Ascending aorta (tissue), 2 donors: ENCODE measurements at places on chromosomes 4 and X.

DNA sequence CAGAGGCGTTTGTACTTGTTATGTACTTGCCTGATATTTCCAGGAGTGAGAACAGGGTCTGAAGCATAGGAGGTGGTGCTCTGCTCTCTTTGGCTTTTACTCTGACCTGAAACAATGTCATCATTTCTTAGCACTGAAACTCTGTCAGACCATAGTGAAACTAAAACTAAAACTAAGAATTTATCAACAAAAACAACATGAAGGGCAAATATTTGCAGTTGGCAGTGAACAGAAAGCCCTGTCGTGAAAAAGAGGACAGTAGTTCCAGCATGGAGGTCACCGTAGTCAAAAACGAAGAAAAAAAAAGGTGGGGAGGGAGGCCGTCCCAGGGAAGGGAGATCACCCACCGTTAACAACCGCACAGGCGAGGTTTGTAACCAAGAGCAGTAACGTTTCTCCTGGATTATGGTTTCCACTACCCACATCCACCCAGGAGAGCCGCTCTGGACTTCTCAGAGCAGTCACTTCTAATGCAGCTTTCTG, 97.5 kb downstream of the ANK2 start:
- DNase-seq, result no peak

DNA sequence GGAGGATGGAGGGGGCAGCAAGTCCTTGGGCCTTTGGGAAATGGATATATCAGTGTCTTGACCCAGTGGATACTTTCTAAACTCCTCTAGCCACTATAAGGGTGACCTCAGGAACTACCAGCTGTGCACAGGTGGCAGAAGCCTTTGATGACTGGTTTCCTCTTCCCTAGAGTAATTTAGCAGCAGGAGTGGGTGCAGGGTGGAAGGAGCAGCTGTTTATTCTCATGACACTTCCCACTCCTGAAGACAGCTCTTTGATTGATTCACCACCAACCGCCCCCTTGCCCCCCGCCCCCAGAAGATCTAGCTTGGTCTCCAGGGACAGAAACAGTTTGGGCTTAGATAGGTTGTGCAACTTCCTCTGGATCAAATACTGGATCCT, 63.0 kb downstream of the GPC3 start:
- DNase-seq, result no peak

- no peak for DNase-seq
Measured at GRCh38 chr4:110344165-110344564, 131.8 kb upstream of the ENPEP start.

DNA sequence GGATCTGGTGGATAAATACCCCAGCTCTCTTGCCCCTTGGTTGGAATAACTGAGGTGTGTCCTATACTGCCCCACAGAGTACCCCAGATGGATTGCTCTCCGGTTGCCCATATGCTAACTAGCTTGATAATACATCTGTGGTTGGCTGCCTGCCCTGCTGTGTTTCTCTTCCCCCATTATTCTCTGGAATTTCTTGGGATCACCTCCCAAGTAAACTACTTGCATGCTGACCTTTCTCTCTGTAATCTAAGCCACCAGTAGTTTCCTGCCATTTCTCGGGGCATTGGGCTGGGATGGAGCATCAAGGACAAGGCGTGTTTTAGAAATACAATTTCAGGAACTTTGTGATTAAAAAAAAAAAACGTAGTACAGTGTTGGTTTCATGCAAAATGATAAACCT, 25.2 kb downstream of the PPP1R2C start:
- DNase-seq, result no peak

DNA sequence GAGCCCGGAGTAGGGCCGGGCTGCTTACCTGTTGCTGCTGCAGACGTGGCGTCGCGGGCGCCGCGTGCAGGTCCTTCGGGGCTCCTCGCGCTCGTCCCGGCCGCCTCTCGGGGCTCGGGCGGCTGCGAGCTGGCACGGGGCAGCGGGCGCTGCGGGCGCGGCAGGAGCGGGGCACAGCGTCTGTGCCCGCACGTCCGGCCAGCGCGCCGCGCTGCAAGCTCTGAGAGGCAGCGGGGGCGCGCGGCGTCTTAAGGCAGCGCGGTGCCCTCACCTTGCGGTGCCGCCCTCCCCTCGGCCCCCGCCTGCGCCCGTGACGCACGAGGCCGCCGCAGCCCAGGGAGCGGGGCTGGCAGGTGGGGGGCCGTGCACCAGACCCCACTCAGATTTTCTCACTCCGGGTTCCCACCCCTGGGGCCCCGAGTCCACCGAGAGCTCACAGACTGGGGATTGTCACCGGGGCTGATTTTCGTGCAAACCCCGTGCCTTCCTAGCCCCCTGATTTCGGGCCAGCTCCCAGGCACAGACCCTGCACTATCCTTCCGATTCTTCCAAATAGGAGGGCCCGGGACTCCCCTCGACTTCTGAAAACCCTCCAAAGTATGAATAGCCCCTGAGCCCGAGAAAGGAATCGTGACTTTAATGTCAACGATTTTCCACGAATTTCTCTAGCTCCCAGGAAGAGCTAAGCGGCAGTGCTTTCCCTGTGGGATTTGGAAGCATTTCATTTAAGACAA, at the start of gene GPR101:
Gene GPR101, minus strand, starts transcription at position 222 of the 734 bp plus-strand sequence. CDS start 2,321 bp downstream, outside the sequence.
- DNase-seq, result no peak

DNA sequence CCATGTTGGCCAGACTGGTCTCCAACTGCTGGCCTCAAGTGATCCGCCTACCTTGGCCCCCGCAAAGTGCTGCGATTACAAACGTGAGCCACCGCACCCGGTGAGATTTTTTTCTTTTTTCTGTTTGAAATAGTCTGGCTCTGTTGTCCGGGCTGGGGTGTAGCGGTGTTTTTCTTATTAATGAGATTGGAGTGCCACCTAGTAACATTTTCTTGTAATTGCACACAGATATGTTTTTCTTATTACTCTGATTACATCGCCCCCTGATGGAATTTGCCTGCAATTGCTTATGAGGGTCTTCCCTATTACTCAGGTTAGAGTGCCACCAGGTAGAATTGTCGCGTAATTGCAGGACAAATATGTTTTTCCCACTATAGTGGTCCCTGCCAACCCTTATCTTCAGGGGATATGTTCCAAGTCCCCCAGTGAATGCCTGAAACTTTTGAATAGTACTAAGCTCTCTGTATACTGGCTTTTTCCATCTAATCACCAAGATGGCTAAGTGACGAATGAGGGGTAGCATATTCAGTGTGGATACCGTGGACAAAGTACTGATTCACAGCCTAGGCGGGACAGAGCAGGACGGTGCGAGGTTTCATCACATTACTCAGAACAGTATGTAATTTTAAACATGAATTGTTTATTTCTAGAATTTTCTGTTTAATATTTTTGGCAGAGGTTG, 8.6 kb upstream of the PDHA1 start:
- DNase-seq, result no peak

- no peak for DNase-seq
Measured at GRCh38 chrX:19750028-19750782, 137.2 kb downstream of the SH3KBP1 start.

DNA sequence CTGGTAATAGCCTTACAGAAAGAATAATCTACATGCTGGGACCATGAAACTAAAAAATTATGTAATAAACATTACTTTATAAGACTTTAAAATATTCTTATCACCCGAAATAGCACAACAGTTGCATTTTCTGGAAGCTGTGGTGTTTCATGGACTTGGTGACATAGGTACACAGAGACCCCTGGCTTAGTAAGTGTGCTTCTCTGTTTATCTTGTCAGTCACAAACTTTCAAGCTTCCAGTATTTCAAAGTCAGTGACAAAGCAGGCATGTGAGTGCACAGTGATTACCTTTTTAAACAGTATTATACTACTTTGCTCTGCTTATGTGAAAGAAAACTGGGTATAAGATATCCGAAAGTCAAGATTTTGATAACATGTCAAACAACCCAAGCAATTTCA, 84.3 kb downstream of the PAPSS1 start:
- DNase-seq, result no peak

- no peak for DNase-seq
Measured at GRCh38 chrX:112851161-112851779, 10.6 kb upstream of the AMOT start.
